ENCODE measurements at places on chromosomes 12 and 14.

DNA sequence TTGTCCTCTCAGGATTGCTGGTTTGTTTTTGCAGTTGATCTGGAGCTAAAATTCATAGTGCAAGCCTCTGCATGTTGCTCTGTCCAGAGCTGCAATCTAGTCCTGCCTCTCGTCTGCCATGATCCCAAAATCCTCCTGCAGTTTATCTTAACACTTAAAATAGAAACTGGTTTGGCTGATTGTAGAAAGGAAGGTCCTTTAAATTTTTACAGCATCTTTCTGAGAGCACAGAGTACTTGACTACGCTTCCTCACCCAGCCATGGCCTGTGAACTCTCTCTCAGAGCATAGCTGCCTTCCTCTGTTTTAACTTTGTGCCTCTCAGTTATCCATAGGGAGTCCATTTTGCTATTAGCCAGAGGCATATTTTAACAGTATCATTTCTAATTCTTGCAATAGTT is 877.1 kb downstream of the C12orf50 start:
- no peak for DNase-seq

GRCh38 chr14:22484632-22485031 is 104.4 kb downstream of the DAD1 start:
- DNase-seq = no peak

- no peak for DNase-seq
Measured at GRCh38 chr12:43436597-43436996, 115.4 kb downstream of the ADAMTS20 start.

GRCh38 chr14:39219075-39219499 is 14.6 kb upstream of the MIA2 start:
- no peak for DNase-seq

DNA sequence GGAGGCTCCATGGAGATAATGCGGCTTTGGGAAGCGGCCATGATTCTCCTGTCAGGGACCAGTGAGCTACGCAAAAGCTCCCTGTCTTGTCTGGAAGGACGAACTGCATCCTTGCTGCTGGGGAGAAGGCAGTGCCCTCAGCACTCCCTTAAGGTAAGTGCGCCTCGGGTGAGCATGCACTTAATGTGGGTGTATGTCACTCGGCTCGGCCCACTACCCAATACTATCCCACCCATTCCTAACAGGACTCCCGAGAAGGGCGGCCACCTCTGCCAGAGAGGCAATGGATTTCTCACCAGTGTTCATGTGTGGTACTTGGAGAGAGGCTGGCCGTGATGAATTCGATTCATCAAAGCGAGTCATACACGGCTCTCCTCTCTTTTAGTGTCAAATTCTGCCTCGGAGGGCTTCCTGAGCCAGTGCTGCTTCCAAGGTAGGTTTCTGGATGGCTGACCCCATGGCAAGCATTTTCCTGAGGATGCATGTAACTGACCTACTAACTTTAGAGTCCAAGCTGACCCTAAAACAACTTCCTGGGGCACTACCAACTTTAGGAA is 151.7 kb upstream of the RTL1 start:
- DNase-seq = no peak

DNA sequence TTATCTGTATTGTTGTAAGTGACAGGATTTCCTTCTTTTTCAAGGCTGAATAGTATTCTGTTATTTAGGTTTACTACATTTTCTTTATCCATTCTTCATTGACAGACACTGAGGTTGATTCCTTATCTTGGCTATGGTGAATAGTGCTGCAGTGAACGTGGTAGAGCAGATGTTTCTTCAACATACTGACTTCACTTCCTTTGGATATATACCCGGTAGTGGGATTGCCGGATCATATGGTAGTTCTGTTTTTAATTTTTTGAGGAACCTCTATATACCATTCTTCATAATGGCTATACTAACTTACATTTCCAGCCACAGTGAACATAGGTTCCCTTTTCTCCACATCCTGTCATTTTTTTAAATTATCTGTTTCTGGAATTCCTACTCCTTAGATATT is 21.8 kb downstream of the DERA start:
- no peak for DNase-seq

DNA sequence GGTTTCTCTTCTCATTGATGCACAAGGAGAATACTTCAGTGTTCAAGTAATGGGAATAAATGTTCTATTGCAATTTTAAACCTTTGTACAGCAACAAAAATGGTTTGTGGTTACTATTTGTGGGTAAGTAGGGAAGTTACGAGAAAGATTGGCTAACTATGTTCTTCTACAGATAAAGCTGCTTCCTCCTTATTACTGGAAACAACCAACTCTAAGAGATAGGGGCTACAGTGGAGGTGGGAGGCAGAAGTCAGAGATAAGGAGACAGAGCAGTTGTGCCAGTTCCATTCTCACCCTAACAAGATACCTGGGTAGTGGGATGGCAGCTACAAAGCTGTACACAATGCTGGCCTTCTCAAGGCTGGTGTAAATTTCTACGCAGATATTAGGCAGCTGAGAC is 16.2 kb downstream of the NOXRED1 start:
- DNase-seq = no peak

GRCh38 chr12:1706632-1706980 is 15.7 kb downstream of the ADIPOR2 start:
- no peak for DNase-seq

- no peak for DNase-seq
Measured at GRCh38 chr12:76311796-76312195, 36.4 kb downstream of the BBS10 start.

DNA sequence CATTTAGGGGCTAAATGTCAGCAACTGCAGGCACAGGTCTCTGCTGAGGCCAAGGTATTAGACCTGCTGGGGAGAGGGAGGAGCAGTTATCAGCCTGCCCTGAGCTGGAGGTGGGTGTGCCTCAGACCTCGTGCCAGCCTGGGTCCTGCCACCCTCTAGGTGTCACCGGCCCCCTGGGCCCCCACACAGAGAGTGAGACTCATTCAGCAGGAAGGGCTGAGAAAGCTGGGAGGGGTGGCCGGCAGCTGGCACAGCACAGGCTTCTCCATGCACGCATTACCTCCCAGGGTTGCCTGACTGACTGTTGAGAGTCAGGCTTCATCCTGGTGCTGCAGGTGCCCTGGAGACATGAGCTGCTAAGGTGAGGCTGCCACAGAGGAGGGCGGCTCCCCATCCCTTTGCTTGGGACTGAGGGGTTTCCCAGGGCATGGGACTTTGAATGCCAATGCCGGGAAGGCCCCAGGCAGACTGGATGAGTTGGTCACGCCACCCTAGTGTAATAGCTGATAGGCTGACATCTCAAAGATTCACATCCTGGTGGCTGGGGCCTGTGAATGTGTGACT is 75.3 kb upstream of the C14orf180 start:
- DNase-seq = no peak

DNA sequence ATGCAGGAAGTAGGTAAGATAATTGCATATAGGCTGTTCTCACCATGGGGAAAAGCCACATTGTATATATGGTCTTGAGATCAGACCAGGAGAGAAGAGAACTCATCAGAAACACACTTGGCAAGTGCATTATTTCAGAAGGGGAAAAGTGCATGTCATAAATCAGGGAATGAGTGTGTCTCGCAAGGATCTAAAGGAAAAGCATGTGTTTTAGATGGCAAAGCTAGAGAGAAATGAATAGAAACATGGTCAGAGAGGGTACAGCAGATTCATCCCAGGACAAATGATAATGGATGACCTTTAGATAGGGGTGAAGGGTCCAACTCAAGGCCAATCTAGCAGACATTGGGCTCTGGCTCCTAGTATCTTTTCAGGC is 230.2 kb upstream of the NAV3 start:
- DNase-seq = no peak

GRCh38 chr12:75750716-75751306 is 239.4 kb upstream of the KRR1 start:
- peak; percentile 20 for DNase-seq

DNA sequence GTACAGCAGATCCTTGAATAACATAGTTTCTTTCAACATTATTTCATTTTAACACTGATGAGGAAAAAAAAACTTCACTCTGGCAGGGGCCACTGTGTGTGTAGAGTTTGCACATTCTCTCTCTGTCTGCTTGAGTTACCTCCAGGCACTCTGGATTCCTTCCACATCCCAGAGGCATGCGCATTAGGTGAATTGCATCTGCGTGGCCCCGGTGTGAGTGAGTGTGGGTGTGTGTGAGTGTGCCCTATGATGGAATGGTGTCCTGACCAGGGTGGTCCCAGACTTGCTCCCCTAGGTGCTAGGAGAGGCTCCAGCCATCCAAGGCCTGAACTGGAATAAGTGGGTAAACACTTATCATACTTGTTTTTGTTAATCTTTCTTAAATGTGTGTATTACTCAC is 90.6 kb upstream of the LRIG3 start:
- no peak for DNase-seq

GRCh38 chr12:92927436-92928281 is 1.4 kb downstream of the EEA1 start:
- DNase-seq = peak; percentile 48

- no peak for DNase-seq
Measured at GRCh38 chr12:5505116-5505515, 73.2 kb downstream of the NTF3 start.

DNA sequence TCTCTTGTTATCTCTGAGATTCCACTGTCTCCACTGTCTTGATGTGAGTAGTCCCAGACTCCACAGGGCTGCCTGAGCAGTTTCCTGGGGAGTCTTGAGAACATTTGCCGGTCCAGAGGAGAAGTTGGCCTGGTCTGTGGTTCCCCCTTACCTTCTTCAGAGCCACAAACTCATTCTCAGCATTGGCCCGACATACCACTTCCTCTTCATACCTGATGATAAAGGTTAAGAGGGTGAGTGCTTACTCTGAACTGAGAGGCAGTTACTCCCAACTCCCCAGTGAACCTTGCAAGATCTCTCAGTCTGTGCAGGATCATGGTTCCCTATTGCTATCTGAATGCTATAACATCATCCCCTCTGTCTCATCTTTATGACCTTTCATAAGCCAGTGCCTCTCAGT is 2.6 kb downstream of the KRT84 start:
- DNase-seq = no peak

DNA sequence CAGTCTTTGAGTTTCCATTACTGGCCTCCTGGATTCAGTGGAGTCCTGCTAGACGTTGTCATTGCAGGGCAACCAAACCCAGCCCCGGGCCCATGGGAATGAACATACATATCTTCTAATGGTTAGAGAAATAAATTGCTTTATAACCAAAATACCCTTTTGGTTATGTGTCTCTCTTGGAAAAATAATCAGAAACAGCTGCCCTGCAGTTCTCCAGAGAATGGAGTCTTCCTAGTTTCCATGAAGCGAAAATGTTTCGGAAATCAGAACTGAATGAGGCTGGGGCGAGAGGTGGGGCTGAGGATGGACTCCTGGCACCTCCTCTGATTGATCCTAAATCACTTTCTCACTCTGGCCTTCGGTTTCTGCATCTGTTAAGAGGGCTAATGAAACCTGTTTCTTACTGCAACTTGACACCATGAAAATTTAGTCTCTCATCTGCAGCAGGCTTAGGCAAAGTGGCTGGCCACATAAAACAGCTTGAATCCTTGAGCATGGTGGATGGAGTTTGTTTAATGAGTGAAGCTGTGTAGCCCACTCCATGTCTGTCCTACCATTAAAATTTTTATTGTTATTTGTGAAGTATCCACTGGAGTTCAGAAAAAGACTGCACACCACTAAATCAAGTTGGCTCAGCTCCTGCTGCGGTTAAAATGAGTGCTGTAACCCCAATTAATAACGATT is 198.9 kb downstream of the CACNA1C start:
- DNase-seq = no peak

GRCh38 chr12:116707751-116708150 is 30.1 kb downstream of the SPRING1 start:
- DNase-seq = no peak

DNA sequence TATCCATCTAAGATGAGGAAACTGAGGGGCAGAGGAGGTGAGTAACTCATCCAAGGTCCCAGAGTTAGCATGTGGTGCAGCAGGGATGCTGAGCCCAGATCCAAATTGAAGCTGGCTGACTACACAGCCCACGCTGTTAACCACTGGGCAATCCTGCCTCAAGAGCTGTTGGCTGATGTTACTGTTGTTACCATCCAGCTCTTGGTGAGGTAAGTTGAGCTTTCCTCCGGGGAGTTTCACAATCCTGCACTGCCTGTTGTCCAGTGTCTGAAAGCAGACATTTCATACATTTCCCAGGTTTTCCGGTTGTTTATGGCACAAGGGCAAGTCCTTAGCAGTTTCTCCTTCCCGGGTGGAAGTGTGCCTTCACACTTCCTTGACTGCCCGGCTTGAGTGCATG is 14.5 kb downstream of the CYP46A1 start:
- DNase-seq = no peak

DNA sequence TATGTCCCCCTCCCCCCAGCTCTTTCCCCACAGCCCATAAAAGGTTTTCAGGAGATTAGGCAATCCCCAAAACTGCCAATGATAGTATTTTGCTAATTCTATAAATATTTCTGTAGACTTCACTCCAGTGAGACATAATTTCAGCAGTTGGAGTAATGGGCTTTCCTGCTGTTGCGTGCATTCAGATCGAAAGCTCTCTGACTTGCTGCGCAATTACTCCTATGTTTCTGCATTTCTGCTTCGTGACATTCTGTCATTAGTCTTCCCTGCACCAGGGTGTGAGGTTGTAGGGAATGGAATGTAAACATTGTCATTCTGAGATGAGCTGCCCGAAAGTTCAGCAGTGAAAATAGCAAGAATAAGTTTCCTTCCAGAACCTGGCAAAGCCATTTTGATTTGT is 58.2 kb downstream of the SAMD4A start:
- no peak for DNase-seq

GRCh38 chr14:96925422-96925821 is 128.2 kb downstream of the VRK1 start:
- DNase-seq = no peak

GRCh38 chr12:47102845-47103651 is 23.3 kb upstream of the AMIGO2 start:
- no peak for DNase-seq

DNA sequence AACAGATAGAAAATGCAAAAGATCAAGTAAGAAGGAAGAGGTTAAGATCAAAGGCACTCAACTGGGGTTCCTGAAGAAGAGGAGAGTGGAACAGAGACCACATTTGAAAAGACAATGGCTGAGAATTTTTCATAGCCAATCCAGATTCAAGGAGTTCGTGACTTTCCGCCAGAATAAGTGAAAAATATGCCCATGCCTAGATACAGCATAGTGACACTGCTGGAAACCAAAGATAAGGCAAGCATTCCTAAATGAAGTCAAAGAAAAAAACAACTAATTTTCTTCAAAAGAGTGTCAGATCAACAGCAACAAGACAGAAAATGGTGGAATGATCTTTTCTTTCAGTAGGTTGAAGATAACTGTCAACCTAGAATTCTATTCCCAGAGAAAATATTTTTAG is 47.5 kb downstream of the EGLN3 start:
- DNase-seq = no peak

- no peak for DNase-seq
Measured at GRCh38 chr12:123671876-123672275, 963 bp downstream of the TCTN2 start.

DNA sequence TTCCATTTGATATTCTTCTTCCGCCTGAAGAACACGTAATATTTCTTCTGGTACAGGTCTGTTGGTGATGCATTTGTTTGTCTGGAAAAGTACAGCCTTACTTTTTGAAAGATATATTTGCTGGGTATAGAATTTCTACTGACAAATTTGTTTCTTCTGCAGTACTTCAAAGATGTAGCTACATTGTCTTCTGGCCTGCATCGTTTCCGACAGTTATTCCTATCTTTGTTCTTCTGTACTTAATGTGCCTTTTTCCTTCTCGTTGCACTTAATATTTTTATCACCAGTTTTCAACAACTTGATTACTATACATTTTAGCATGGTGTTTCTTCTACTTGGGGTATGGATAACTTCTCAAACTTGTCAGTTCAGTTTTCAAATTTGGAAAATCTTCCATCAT is 47.1 kb downstream of the SENP1 start:
- no peak for DNase-seq

GRCh38 chr12:92110083-92110640 is 35.5 kb downstream of the BTG1 start:
- DNase-seq = no peak

All from SK-MEL-5 (cell line).